ENCODE measurements at places on chromosomes 5 and 9. TPM values are rescaled to one million over a fixed set of nuclear protein-coding genes. Genes with fewer than 3 reads are reported as not detected.

Gene LRRC19
- not detected for total RNA-seq

Gene MYMK
- not detected for total RNA-seq

Gene PAPPA
- 2.5 TPM for total RNA-seq

Gene CNTNAP3
- 5.5 TPM for total RNA-seq

GRCh38 chr5:148740079-148740858 is 85.9 kb upstream of the HTR4 start:
- no peak for DNase-seq

DNA sequence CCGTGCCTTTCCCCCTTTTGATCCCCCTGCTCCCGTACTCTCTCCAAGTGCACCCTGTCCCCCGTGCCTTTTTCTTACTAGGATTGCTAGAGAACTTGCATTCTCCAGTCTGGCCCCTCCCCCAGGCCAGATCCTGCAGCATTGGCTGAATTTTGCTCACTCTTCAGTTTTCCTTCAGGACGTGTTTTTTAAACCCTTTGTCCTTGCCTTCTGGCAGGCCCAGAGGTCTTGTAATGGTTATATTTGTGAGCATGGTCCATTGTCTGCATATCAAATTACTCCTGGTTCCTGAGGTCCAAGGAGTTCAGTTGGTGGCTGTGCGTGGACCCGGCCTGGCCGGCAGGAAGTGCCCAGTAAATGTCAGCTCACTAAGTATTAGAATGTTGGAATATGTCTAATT is 606 bp downstream of the TBC1D13 start:
- DNase-seq, result no peak

- no peak for DNase-seq
These were observed 18.5 kb upstream of the SNX2 start for GRCh38 chr5:122756264-122756911.

GRCh38 chr5:61706751-61707150 is 374.7 kb downstream of the ZSWIM6 start:
- no peak for DNase-seq

- no peak for DNase-seq
These were observed 52.9 kb downstream of the LRSAM1 start for GRCh38 chr9:127503947-127504886.

GRCh38 chr5:57431759-57432158 is 50.9 kb downstream of the ACTBL2 start:
- DNase-seq, result no peak

DNA sequence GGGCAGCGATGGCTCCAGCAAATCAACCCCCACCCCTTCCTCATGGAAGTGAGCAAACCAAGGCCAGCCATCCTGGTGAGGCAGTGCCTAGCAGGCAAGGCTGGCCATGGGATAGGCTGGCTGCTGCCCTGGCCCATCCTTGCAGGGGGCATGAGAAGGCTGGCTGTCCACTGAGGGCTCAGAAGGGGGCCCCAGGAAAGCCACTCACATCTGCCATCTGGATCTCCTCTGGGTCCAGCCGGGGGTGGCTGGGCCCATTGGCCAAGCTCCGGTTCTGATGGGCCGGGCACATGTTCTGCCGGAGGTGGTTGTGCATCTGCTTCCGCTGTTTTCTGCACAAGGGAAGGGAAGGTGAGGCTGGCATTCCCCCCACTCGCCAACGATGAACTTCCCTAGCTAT is 57.1 kb downstream of the PSD2 start:
- no peak for DNase-seq

DNA sequence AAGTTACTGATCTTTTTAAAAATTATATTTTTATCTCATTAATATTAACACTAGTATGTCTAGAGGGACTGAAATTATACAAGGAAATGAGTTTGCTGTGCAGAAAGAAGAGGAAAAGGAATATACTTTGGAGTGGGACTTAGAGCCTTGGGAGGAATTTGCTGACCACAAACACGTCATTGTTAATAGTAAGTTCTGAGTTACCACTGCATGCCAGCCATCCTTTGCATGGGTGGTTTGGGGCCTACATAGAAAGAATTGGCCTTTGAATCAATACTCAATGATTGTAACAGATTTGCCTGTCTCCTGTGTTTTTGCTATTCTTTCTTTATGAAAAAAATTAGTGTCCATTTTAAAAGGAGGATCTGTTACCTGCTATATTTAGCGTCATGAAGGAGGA is 232.6 kb upstream of the TNC start:
- no peak for DNase-seq

All from epithelial cell of proximal tubule (primary cell).